ENCODE measurements at places on chromosomes 2 and 18.

DNA sequence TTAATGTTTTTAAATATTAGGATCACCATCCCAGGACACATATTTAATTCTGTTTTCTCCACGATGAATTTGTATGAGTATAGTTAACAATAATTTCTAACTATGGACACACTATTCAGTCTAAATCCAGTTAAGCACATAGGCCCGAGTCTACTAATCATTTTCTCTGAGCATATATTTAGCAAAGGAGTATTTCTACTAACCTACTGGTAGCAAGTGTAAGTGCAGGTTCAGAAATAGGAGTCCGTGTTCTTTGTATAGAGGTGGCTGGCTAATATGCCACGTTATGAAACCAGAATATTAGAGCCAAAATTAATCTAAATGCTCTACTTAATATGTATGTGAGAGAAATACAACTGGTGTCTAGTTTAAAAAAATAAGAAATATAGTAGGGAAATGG lies 416.6 kb upstream of the NXPH2 start:
- DNase-seq, result no peak

- no peak for DNase-seq
Measured at GRCh38 chr18:77969972-77970371, 720.3 kb downstream of the GALR1 start.

GRCh38 chr18:42640160-42640559 lies 475.3 kb downstream of the RIT2 start:
- DNase-seq, result no peak

DNA sequence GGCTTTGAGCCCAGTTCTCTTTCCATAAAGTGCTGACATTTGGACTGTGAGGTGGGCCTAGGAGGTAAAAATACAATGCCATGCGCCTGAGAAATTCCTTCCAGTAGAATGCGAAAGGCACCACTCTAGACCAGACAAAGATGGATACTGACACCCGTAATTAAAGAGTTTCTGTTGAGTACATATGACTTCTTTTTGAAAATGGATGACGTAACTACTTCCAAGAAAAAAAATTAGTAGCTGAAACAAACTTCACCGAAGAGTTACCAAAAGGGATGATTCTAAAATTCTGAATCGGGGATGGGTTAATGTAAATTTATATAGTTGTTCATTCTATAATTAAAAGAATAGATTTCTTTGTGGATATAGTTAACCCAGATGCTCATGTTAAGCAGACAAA lies 146.8 kb downstream of the ALK start:
- no peak for DNase-seq

- no peak for DNase-seq
Measured at GRCh38 chr2:27007416-27008374, 25.1 kb upstream of the TMEM214 start.

- DNase-seq, result no peak
Measured at GRCh38 chr2:63820969-63821368, 20.7 kb upstream of the UGP2 start.

DNA sequence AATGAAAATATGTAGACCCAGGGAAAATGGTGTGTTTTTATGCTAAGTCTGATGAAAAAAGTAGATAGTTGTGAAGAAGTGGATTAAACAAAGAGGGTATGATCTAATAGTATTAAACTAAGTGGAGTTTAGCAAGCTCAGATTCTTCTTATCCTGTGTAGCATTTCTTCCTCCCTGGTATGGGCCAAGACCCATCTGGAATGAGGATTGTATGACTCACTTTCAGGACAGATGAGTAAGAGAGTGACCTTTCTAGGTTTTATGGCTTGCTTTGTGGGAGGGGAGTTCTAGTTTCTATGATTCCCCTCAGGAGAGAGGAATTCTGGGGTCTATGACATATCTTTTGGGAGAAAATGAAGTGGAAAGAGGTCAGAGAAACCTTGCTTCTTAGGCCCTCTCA lies 550.1 kb downstream of the SPAG16 start:
- DNase-seq, result no peak

DNA sequence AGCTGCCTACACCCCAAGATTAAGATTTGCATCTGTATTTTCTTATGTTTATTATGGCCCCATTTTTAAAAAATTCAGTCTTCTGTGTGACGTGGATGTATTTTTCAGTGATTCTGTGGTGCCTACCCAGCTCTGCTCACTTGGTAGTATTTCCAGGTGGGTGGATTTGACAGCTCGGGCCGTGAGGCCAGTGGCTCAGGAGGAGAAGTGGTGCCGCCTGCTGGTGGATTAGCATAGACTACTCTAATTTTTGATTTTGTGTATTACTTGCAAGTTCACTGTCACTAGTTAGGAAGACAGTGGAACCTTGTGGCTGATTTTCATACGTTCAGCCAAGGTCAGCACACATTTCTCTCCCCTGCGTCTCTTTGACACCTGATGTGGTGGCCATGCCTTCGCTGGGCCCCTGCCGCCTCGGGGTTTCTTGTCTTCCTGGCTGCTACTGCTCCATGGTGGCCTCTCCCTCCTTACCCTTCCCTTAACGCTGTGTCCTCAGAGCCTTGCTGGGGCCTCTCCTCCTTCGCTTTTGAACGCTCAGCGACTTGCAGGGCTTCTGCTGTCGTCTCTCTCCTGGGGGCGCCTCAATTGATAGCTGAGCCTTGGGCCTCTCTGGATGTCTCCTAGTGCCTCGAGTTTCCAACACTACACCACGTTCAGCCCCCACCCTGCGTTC lies 89.4 kb downstream of the DGKD start:
- DNase-seq, result peak; percentile 74

DNA sequence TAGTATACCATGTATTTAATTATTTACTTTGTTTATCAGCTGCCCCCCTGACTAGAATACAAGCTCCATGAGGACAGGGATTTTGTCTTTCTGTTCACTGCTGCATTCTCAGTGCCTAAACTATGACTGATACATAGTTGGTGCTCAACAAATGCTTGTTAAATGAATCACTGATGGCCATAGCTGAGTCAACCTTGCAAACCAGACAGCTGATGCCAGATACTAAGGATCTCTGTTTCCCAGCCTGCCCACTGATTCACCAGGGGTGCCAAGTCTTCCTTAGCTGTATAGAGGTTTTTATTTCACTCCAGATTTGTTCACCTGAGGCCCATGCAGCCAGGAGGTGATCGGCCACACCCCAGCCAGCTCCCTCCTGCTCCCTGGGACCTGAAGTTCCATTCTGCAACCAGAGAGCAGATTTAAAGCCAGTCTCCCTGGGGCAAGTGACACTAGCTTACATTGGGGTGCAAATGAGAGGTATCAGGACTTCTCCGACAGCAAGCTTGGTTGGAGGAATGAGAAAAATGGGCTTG lies 92.2 kb downstream of the C1QL2 start:
- no peak for DNase-seq

GRCh38 chr2:62485761-62486438 lies 20.1 kb downstream of the TMEM17 start:
- no peak for DNase-seq

GRCh38 chr2:43407935-43408334 lies 181.5 kb upstream of the ZFP36L2 start:
- DNase-seq, result no peak

DNA sequence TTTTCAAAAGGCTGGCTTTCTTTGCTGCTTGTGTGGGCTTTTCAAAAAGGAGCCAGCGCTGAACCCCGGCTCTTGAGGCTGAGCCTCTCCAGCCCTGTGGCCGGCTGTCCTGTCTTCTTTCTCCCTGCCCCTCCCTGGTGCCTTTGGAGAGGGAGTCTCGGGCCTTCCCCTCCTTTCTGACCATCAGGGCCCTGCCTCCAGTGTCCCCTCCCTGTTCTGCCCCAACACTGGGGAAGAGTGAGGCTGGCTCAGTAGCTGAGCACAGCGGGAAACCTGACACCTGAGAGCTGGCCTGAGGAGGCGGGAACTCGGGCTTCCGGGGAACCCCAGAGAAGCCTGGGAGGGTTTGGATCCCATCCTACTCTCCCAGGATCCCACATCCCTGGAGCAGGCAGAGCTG lies 232.1 kb downstream of the LOXHD1 start:
- no peak for DNase-seq

- no peak for DNase-seq
Measured at GRCh38 chr2:197782126-197782525, 3.0 kb downstream of the BOLL start.

DNA sequence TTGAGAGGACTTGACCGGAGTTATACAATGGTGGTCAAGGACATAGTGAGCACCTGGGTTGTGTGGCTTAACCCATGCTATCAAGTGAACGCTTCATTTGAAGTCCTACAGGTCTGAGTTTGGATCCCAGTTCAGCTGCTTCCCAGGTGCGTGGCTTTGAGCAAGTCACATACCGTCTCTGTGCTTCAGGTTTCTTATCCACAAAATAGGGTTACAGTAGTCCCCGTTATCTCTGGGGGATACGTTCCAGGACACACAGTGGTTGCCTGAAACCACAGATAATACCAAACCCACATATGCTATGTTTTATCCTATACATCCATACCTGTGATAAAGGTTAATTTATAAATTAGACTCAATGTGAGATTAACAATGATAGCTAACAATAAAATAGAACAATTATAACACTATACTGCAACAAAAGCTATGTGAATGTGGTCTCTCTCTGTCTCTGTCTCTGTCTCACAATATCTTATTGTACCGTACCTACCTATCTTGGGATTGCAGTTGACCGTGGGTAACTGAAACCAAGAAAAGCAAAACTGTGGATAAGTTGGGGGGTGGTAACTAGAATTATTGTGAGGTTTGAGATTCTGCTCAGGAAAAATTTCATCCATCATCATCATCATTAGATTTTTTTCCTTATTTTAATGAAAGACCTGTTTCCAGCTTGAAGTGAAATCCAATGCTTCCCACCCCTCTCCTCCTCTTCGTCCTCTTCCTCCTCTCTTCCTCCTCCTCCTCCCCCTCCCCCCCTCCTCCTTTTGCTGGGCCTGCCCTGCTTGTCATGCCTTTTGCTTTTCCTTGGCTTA lies 22.7 kb downstream of the LBH start:
- DNase-seq, result no peak

- DNase-seq, result no peak
Measured at GRCh38 chr2:112661656-112662305, 16.0 kb downstream of the SLC20A1 start.

DNA sequence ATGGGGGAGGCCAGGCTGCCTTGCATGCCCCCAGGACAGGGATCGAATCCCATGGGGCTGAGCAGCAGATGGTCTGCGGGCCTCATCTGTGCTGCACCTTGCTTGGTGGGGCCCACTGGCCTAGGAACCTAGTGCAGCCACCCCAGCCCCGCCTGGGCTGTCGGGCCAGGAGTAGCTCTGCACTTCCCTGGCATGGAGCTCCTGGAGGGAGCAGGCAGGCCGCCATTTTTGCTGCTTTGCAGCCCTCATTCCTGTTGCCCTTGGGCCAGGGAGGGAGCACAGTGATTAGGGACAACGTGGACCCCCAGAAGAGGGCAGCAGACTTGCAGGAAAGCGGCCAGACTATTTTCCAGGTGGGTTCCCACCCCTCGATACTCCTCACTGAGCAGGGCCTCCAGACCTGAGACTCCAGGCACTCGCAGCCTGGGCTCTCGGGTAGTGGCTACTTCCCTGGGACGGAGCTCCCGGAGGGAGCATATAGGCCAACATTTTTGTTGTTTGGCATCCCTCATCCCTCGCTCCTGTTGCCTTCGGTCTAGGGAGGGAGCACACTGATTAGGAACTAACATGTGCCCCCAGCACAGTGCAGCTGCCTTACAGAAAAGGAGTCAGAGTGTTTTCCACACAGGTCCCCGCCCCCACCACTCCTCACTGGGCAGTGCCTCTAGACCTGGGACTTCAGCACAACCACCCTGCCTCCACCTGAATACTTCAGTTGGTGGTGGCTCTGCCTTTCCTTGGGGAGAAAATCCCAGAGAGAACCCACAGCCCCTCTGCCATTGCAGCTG lies 99.5 kb downstream of the MAIP1 start:
- DNase-seq, result no peak

DNA sequence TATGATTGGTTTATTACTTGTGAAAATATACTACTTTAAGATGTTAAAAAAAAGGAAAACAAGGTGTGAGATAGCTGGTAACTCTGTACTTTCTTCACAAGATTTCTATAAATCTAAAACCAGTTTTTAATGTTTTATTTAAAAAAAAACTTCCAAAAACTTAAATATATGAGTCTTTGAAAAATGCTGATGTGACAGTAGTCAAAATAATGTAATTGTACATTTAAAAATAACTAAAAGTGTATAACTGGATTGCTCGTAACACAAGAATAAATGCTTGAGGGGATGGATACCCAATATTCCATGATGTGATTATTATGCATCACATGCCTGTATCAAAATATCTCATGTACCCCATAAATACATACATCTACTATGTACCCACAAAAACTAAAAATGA lies 464.9 kb downstream of the NYAP2 start:
- DNase-seq, result no peak

DNA sequence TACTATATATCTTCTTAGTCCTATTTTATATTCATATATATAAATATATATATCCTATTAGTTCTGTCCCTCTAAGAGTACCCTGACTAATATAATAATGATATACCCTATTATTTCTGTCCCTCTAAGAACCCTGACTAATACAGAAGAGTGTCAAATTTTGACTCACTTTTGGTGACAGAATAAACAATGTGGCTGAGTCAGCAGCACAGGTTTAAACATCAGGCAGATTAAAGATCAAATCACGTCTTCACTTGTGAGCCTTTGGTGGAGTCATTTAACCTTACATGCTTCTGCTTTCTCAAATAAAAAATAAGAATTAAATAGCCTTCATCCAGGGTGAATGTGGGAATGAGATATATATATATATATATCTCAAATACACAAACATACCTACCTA lies 615.9 kb upstream of the GCFC2 start:
- no peak for DNase-seq

DNA sequence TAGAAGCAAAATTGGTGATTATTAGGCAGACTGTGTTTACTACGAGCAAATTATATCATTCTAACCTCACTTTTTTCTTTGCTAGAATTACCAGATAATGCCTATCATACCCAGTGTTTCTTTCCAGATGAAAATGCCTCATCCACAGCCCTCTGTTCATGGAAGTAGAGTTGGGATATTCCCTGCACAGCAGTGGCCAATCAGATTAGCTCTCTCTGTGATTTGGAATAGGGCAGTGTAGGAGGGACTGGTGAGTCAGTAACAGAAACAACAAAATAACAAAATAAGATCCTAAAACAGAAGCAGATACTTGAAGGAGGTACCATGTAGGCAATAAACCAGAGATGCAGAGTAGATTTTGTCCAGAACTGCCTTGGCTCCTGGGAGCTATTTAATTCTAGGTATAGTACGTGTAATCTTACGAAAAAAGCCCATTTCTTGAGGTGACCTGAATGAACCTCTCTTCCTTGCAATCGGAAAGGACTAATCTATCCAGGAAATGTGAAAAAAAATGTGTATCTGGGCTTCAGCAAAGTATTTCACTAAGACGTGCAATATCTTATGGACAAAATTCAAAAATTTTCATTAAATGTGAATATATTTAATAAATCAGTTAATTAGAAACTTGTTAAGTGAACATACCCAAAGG lies 18.4 kb upstream of the TMEM17 start:
- DNase-seq, result no peak

- no peak for DNase-seq
Measured at GRCh38 chr2:131535526-131535925, 7.8 kb downstream of the CCDC74A start.

GRCh38 chr18:78133729-78134128 lies 845.9 kb upstream of the SALL3 start:
- DNase-seq, result no peak

GRCh38 chr2:53826587-53827397 lies 33.0 kb downstream of the GPR75 start:
- no peak for DNase-seq
